NCI-H1048 (cell line): ENCODE measurements at places on chromosomes 12 and 14.

GRCh38 chr12:38124247-38125012 is 192.1 kb upstream of the ALG10B start:
- no peak for DNase-seq

- no peak for DNase-seq
These were observed 108.9 kb downstream of the GPR135 start for GRCh38 chr14:59356312-59356711.

DNA sequence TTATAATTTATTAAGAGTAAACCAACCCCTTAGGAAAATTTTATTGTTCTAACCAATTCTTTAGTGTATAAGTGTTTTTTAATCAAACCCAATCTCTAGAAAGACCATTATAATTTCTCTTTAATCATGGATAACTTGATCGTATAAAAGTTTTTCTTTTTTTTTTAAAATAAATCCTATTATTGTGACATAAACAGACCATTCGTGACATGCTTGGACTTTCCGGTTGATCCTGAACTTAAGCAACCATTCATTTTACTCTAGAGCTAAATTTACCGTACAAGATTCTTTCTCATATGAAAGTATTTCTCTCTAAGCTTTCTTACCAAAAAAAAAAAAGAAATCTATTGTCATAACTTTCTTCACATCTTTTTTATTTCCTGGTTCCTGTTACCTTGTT is 32.6 kb upstream of the SLC38A4 start:
- DNase-seq: no peak

DNA sequence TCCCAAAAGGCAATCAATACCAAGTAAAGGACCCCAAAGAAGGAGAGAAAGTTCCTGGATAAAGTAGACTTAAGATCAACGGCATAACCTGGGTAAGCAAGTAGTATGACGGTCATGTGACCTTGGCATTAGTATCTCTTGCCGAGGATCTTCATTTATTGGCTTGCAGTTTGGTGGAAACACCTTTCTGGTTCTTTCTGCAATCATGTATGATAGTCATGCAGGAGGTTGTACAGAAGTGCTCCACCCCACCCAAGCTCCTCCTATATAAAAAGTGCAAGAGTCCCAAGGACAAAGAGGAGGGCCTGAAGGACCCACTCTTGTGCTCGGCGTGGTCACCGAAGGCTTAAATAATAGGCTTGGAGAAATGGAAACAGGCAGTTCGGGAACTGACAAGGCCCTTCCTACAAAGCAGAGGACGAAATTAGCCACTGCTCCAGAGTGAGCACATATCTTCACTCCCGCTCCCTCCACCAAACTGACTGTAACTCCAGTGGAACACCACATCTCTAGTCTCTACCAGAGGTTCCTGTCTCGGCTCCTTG is 750 bp downstream of the CS start:
- DNase-seq: no peak

DNA sequence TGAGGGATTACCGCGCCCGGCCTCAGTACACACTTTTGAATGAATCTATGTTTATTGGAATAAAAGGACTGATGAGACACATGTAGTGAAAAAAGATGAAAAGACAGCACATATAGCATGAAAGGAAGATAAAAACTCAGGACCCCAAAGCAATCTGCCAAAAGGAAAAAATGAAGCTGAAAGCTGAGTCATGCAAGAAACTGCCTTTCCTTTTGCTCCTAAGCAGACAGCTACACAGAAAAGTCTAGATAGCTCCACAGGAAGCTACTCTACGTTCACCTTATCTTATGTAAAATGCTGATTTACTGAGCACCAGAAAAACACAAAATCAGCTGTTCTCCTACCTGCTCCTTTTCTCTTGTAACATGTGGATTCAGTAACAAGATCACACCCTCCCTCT is 128.4 kb downstream of the NTF3 start:
- no peak for DNase-seq

DNA sequence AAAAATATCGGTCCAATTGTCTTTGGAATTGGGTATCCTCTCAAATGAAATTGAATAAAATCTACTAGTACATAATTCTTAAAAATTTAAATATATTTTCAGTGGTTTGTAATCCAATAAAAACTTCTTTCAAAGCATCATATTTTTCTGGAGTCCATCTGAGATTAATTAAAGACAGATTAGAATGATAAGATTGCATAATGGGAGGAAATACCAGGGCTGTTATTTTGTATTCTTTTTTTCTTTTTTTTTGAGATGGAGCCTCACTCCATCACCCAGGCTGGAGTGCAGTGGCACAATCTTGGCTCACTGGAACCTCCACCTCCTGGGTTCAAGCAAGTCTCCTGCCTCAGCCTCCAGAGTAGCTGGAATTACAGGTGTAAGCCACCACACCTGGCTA is 103.8 kb downstream of the TMTC3 start:
- no peak for DNase-seq

DNA sequence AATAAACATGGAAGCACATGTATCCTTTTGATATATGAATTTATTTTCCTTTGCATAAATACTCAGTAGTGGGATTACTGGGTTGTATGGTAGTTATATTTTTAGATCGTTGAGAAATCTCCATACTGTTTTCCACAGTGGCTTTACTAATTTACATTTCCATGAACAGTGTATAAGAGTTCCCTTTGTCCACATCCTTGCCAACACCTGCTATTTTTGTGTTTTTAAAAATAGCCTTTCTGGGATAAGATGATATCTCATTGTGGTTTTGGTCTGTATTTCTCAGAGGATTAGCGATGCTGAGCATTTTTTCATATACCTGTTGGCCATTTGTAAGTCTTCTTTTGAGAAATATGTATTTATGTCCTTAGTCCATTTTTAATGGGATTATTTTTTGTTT is 329.2 kb upstream of the KITLG start:
- DNase-seq: no peak

DNA sequence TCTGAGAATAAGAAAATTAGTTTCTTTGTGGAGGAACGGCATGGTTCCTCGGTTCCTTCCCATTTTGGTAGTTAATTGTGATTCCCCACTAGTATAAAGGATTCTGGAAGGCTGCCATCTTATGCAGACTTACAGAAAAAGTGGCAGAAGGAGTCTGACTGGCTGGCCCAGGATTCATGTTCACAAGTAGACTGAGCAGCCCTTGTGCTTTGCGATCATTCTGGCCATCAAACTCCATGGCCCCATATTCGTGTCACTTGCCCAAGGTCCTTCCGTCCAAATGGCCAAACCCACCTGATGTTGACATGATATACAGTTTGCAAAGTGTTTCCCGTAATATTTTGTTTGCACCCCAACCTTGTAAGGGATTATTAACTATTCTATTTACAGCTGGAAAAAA is 297.2 kb upstream of the AMIGO2 start:
- no peak for DNase-seq

DNA sequence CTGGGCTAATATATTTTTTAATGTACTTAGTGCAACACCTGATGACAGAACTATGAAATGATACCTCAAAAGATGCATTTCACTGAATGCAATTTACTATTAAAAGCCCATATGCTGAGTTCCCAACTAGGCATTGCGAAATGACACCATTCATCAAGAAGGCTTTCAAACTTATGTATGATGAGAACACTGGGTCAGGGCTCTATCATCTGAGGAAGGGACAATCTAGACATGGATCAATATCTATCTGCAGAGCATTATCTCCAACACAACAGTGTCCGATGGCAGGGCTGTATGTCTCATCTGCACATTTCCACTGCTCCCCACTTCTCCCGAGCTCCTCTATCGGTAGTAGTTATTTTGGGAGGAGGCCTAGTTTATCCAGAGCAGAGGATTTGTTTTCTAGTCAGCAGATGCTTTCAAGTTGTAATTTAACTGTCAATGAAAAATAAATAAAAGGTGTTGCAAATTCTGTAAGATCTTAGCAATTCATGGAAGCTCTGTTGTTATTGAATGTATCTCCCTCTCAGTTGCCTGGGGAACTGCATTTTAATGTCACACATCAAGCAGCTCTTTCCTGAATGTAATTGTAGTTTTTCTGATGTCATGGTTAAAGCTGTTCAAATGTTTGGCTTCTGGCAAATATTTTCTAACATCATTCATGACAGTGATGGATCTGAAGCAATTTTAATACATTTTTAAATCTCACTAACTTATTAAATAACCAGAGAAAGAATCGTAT is 7.4 kb upstream of the GCH1 start:
- no peak for DNase-seq

DNA sequence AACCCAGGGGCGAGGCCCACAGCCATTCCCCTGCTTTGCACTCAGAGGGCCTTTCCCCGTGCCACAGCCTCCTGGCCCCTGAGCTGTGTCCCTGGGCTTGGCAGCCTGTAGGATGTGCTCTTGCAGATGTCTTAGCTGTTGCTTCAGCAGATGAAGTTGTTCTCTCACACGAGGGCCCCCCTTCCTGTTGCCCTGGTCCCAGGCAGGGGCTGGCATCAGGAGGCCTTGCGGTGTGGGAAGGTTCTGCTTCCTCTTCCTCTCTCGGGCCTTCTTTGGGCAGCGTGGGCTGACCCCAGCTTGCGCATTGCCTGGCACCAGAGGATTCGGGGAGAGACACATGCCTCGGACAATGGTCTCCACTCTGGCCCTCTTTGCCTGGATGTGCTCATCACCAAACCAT is 12.7 kb downstream of the PROX2 start:
- no peak for DNase-seq

DNA sequence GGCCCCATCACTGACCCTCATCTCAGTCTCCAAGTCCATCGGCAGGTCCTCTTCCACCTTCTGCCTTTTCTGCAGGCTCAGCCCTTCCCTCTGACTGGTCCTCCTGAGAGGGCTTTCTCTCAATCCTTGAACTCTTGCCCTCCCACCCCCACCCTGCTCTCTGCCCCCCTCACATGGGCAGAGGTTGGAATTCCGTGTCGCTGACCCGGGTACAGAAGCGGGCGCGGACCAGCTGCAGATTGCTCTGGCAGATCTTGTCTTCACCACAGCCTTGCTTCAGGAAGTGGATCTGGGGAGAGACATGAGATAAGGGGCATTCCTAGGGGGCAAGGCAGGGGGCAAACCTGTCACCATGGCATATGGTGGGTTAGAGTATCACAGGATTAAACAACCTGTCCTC is 12.4 kb downstream of the ITGA7 start:
- DNase-seq: no peak

DNA sequence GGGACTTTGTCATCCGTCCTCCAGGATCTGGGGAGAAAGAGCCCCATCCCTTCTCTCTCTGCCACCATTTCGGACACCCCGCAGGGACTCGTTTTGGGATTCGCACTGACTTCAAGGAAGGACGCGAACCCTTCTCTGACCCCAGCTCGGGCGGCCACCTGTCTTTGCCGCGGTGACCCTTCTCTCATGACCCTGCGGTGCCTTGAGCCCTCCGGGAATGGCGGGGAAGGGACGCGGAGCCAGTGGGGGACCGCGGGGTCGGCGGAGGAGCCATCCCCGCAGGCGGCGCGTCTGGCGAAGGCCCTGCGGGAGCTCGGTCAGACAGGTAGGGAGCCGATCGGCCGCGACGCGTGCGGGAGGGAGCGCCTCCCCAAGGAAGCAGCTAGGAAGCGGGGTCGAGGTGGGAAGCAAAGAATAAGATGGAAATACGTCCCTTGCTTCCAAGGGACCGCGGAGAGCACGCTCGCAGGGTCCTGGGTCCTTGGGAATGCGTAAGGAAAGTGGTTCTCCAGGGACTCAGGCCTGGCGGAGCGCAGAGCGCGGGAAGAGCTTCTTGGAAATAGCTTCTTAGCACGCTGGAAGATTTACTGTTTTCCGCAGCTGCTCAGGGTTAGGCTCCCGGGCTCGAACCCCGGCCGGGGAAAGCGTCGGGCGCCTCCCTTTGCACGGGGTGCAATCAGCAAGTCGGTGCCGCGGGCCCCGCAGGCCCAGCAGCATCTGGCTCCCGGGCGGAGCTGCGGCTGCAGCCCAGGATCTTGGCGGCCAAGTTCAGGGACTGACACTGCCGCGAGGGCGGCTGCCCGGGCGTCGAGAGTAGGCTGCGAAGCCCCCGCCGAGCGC is 457 bp downstream of the SOCS2 start:
- no peak for DNase-seq

DNA sequence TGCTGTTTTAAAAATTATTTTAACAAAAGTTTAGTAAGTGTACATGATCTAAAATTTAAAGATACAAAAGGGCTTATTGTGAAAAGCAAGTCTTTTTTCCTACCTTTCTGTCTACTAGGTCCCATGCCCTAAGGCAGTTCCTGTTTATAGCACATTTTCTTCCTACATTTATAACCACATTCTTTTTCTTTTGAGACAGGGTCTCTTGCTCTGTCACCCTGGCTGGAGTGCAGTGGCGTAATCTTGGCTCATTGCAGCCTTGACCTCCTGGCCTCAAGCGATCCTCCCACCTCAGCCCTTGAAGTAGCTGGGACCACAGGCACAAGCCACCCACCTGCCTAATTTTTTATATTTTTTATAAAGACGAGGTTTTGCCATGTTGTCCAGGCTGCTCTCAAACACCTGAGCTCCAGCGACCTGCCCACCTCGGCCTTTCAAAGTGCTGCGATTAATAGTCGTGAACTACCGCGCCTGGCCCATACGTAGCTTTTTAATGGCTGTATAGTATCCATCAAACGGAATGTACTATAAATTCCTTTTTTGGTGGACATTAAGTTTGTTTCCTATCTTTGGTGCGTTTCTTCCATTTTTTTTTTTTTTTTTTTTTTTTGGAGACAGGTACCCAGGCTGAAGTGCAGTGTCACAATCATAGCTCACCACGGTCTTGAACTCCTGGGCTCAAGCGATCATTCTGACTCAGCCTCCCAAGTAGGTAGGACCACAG is 20.9 kb downstream of the FRS2 start:
- DNase-seq: no peak

GRCh38 chr12:94039199-94039840 is 109.1 kb upstream of the PLXNC1 start:
- DNase-seq: no peak

- DNase-seq: no peak
These were observed 832.9 kb downstream of the C12orf50 start for GRCh38 chr12:87196321-87196720.

DNA sequence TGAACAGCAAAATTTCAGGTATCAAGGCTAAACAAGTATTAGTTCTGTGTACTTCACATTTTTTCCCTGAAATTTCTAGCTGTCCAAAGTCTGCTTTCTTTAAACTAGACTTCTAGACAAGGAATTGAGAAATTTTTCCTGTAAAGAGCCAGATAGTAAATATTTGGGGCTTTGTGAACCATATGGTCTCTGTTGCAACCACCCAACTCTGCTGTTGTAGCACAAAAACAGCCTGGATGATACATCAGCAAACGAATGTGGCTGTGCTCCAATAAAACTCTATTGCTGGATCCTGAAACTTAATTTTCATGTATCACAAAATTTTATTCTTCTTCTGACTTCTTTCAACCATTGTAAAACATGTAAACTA is 96.0 kb upstream of the SLC38A4 start:
- DNase-seq: no peak

- DNase-seq: no peak
These were observed 146.3 kb downstream of the LRIG3 start for GRCh38 chr12:58773986-58774385.

GRCh38 chr12:108728820-108729611 is 2.3 kb downstream of the CORO1C start:
- no peak for DNase-seq

GRCh38 chr12:30896461-30896860 is 30.1 kb upstream of the TSPAN11 start:
- no peak for DNase-seq
